ENCODE measurements at places on chromosomes 4 and X.
A peak's percentile ranks its signal among the peaks of the same experiment; 100 is the strongest.

GRCh38 chr4:181345931-181346330 lies 897.3 kb upstream of the TENM3 start:
- no peak for DNase-seq

DNA sequence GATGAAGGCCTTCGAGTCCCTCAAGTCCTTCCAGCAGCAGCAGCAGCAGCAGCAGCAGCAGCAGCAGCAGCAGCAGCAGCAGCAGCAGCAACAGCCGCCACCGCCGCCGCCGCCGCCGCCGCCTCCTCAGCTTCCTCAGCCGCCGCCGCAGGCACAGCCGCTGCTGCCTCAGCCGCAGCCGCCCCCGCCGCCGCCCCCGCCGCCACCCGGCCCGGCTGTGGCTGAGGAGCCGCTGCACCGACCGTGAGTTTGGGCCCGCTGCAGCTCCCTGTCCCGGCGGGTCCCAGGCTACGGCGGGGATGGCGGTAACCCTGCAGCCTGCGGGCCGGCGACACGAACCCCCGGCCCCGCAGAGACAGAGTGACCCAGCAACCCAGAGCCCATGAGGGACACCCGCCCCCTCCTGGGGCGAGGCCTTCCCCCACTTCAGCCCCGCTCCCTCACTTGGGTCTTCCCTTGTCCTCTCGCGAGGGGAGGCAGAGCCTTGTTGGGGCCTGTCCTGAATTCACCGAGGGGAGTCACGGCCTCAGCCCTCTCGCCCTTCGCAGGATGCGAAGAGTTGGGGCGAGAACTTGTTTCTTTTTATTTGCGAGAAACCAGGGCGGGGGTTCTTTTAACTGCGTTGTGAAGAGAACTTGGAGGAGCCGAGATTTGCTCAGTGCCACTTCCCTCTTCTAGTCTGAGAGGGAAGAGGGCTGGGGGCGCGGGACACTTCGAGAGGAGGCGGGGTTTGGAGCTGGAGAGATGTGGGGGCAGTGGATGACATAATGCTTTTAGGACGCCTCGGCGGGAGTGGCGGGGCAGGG lies 568 bp downstream of the HTT start:
- peak; percentile 73 for DNase-seq

GRCh38 chr4:120109406-120109805 lies 42.8 kb upstream of the MAD2L1 start:
- no peak for DNase-seq

GRCh38 chrX:133685822-133686221 lies 270.5 kb upstream of the GPC4 start:
- DNase-seq = no peak

GRCh38 chr4:23423540-23423939 lies 466.3 kb downstream of the PPARGC1A start:
- no peak for DNase-seq

DNA sequence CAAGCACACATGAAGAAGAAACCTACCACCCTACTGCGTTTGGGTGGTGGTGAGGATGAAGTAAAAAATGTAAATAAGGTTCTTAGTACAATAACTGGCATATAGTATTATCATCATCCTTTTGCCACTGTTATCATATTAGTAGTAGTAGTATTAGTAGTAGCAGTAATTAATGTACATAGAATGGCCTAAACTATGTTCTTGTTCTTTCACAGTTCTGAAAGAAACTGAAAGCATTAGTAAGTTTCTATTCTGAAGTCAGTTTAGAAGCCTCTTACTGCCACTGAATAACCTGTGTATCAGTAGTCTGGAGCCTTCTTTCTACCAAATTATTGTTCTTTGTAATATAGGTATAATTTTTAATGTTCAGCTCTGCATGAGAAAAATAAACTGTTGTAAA lies 21.0 kb downstream of the COL4A6 start:
- no peak for DNase-seq

Data from neuronal stem cell (in vitro differentiated cells).